Activated CD4-positive, alpha-beta T cell treated with anti-CD3 and anti-CD28 coated beads, Interleukin-2, amount 10 ng/mL, durations not matched to agents 24 days and 14 days (primary cell): ENCODE measurements at places on chromosomes 6 and 20. TPM values are rescaled to one million over a fixed set of nuclear protein-coding genes. Genes with fewer than 3 reads are reported as not detected.

The ZBTB9 gene
- total RNA-seq = 14.2 and 14.5 TPM in 2 replicates

- no peaks in the 10 kb centered on the region for H3K4me1 ChIP-seq
- no peaks in the 10 kb centered on the region for H3K27me3 ChIP-seq
- no peak overlapping the region for H3K4me3 ChIP-seq
Observed at GRCh38 chr6:66675906-66676305, 968.9 kb upstream of the EYS start.

The KCNS1 gene
- 0.30 and 0.47 TPM in 2 replicates for total RNA-seq

DNA sequence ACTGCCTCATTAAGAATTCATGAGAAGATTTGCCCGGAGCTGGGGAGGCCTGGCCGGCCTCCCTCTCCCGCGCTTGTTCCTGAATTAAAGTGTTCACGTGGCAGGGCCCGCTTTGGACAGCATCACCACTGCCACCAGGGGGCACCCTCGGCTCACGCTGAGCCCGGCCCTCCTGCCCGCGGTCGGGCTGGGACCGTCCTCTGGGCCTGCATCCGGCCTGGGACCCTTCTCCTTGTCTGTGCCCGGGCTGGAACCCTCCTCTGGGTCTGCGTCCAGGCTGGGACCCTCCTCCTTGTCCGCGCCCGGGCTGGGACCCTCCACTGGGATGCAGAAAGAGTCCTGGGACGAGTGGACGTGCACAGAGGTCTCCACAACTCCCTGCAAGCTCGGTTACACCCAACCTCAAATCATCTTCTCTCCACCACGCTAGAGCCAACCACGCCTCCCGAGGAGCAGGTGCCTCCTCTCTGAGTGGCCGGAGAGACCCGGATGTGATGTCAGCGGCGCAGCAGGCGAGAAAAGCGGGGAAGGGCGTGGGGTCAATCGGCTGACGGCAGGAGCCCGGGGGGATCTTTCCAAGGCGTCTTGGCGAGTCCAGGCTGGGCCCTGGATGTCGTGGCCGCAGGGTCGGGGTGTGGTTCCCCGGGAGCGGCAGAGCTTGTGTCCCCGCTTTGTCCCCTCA lies 50.9 kb upstream of the DACT2 start:
- peaks cover 3% of the 10 kb centered on the region for H3K27me3 ChIP-seq
- peaks cover 2% of the 10 kb centered on the region for H3K4me1 ChIP-seq
- H3K4me3 ChIP-seq = no peak overlapping the region

- H3K4me3 ChIP-seq = no peak overlapping the region
- H3K4me1 ChIP-seq = peaks cover 29% of the 10 kb centered on the region
- DNase-seq = no peak
Observed at GRCh38 chr6:35473075-35473849, 5.1 kb downstream of the RPL10A start.
